ENCODE measurements at places on chromosomes 2 and 18.
A peak's percentile ranks its signal among the peaks of the same experiment; 100 is the strongest.

DNA sequence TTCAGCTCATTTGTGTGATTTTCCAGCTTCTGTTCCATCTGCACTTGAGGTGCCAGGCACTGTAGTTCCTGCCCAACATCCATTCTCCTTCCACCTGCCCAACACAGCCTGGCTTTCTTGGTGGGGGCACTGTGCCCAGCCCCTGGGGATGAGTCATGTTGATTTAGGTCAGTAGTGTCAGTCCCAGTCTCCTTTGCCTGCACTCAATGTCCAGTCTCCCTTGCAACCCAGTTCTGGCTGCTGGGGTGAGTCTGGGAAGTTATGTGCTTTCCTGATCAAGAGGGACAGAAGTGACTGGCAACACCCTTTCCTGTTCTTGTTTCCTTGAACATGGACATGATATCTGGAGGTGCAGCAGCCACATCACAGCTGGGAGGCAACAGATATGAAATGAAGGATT, 1.5 kb upstream of the ASB18 start:
- DNase-seq = no peak

GRCh38 chr2:53438100-53438499, 329.5 kb upstream of the CHAC2 start:
- DNase-seq = no peak

GRCh38 chr18:74625157-74625556, 27.5 kb downstream of the ZNF407 start:
- DNase-seq = no peak

DNA sequence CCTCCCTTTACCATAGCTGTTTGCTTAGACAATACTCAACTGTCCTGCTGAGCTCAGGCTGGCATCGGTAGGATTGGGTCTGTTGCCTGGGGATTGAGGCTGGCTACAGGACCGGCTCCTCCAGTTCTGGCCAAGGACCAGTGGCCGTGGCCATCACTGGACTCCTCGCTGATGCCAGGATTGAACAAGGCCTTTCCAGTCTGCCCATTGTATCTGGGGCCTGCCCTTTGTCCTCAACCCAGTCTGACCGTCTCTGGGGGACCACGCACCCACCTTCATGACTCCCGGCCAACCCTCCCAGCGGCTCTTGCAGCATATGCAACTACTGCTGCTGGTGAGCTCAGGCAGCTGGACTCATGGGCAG, 28.7 kb downstream of the SH2D6 start:
- DNase-seq = no peak

DNA sequence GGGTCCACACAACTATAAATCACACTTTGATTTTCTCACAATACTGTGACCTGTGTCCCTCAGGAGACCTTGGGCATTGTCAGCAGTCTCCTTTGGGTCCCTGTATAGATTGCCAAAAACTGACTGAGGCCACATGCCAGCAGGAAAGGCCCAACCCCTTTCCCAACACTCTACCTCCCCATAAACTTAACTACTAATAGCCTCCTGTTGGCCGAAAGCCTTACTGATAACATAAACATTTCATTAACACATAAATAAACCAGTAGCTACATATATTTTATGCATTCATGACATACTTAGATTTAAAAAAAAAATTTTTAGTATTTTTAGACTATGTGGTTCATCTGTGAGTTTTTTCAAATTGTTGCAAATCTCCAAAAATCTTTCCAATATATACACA, 153.5 kb downstream of the ARL4C start:
- DNase-seq = no peak

GRCh38 chr2:176514805-176515500, 245.7 kb downstream of the MTX2 start:
- DNase-seq = no peak

- DNase-seq = no peak
Observed at GRCh38 chr2:190815226-190815625, 65.4 kb upstream of the GLS start.

- DNase-seq = no peak
Observed at GRCh38 chr18:8286303-8286702, 322.9 kb upstream of the RAB12 start.

- DNase-seq = no peak
Observed at GRCh38 chr2:213167271-213167930, 16.0 kb upstream of the IKZF2 start.

DNA sequence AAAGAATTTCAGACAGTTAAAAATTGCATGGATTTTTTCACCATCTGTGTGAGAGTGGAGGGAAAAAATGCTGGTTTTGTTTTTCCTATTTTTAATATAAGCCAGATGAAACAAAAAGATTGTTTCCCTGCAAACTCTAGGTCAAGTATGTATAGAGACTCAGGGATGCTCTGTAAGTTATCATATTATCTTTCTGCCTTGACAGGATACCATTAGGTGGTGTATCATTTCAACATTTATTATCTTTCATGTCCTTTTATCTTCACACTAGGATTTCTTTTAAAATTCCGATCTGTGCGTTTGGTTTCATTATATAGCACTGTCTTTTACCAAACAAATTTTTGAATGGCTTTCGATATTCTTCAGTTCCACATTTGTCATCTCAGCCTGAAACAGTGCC, 225.3 kb downstream of the EN1 start:
- DNase-seq = no peak

DNA sequence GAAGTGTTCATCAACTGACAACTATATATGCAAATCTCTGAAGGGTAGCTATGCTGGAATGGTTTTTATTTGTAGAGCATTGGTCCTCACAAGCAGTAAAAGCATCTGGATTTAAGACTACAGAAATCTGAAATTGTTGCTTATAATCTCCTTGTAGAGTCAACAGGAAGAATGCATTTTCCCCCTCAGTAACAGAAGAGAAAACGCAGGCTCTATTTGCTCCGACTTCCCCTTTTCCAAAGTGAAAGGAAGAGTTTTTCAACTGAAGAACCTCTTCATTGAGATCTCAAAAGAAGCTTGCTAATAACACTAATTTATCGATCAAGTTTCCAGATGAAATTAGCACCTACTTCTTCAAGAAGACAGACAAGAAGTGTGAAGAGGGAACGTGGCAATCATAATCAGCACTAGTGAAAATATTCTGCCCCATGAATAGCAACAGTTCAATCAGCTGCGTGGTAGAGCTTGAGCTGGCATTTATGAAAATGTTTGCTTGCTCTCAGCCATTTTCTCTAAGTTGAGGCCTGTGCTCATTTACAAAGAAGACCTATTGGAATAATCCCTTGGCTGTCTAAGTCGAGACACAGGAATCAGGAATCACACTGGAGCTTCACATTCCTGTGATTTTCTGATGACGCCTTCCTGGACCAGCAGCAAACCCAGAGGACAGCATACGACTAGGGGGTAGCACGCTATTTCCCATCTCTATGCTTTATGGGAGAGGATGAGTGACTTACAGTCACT, 43.7 kb downstream of the TGIF1 start:
- DNase-seq = no peak

DNA sequence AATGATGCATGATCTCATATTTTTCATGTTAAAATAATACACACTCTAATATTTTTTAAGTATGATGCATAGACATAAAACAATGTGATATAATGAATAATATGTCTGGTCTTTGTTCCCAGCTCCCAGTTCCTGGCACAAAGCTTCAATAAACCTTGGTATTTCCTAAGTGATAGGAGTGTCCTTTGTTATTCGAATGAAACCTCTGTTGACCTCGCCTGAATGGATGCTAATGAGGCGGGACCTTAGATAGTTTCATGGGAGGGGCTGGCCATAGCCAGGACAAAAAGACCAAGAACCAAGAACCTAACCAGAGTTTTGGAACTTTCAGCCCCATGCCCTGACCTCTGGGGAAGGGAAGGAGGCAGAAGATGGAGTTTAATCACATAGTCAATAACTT, 257.7 kb upstream of the COPS8 start:
- no peak for DNase-seq

GRCh38 chr18:43563780-43564179, 286.5 kb upstream of the SYT4 start:
- DNase-seq = peak; percentile 52

DNA sequence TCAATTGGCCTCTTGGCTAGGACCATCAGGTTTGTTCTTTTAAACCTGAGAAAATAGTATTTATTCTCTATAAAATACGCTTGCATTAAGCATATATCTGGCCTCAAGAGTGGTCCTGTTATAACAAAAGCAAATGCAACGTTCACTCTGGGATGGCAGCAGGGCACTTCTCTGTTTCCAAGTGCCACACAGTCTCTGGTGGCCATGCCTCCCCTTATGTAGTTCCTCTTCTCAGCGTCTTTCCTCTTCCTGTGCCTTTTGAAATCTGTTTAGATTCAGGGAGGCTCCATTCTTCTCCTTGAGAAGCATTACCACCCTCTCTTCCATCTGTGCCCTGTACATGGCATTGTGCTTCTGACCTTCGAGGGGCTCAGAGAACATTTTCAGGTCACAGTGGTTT, 51.9 kb downstream of the TSHZ1 start:
- DNase-seq = no peak

- no peak for DNase-seq
Observed at GRCh38 chr2:27798948-27799645, 27.6 kb downstream of the MRPL33 start.

DNA sequence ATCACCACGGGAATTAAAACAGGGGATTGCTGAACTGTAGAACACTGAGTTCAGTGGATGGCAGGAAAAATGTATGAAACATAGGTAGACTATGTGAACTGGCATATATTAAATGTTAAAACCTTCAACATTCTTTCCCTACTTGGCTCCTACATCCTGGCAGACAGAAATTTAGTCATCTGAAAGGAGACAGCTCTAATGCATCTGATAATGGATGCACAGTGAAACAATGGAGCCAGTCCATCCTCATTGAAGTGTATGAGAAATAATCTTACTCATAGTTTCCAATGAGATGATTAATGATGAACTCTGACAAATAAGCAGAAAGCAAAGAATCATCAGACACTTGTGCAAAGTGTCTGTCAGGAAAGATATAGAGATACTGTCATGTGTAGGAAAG, 1629.7 kb upstream of the TMEFF2 start:
- DNase-seq = no peak

- DNase-seq = no peak
Observed at GRCh38 chr2:186683341-186683740, 10.5 kb upstream of the FAM171B start.

GRCh38 chr2:223956300-223956699, 963 bp upstream of the MRPL44 start:
- no peak for DNase-seq

DNA sequence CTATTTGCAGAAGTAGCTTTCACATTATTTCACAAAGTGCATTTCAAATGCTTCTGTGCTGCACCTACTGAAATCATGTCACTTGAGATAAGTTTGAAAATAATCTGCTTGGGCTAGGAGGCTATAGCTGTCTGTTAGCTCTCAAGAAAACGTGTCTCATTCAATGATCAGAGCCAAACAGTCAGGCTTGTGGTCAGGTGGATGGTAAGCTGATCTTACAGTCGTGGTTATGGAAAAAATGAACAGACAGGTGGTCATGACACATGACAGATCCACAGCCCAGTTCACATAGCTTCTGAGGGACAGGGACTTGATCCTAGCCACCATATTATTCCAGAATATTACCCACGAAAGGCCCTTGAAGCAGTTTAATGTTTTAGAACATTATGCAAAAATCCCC, 26.5 kb upstream of the RFX8 start:
- no peak for DNase-seq

DNA sequence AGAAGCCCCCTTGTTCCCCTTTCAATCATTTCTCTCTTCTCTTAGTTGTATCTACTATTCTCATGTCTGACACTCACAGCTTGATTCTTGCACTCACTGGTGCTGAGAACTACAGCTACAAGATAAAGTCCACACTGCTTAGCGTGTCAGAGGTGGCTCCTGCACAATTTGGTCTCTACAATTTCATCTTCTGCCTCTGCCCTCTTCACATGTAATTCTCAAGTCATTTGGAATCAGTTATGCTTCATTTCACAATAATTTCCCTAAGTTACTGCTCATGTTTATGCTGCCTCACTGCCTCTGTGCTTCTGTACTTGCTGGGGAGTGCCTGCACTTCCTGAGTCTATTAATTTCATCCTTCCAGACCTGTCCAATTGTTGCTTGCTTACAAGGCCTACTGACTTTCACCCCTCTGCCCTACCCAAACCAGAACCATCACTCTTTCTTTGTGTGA, 11.6 kb upstream of the NAB1 start:
- DNase-seq = no peak

DNA sequence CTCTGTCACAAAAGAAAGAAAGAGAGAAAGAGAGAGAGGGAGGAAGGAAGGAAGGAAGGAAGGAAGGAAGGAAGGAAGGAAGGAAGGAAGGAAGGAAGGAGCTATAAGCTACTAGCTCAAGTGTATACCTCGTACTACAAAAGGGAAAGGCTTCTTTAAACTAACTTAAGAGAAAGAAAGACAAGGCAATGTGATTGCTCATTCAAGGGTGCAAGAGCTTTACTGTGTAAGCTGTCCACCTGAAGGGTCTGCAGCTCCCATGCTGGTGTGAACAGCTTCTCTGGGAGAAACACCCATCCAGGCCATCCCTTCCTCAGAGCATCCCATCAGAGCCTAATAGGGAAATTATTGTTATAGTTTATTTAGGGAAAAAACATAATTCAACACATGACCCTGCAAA, 286.1 kb upstream of the ID2 start:
- DNase-seq = no peak

DNA sequence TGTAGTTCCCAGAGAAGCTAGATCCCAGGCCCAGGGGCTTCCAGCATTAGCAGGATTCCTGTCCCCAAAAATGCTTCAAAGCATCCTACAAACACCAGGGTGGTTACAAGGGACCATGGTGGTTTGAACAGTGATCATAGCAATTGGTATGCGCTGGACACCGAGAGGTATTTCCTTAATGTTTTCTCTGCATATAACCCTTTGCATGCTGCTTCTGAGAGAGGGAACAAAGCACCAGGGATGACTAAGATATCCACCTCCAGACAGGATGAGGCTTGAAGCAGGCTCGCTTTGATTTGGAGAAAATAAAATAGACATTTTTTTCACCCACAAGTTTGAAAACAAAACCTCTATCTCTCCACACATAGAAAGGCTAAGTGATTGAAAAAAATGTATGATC, 50.5 kb upstream of the TSPYL6 start:
- DNase-seq = no peak

DNA sequence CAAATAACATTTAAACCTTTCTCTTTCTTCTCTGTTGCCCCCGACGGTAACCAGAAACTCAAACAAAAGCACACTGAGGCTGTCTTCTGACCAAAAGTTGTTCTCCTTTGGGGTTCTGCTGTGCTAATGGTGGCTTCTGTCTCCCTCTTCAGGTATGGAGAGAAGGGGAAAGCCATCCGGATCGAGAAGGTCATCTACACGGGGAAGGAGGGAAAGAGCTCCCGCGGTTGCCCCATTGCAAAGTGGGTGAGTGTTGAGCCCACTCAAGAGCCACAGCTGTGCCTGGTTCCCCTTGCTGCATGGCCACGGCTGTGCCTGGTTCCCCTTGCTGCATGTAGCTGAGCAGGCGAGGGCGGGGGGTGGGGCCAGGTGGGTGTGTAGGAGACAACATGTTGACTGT, 67.4 kb downstream of the BOLA3 start:
- no peak for DNase-seq

- no peak for DNase-seq
Observed at GRCh38 chr2:202765436-202765835, 106.1 kb downstream of the ICA1L start.

DNA sequence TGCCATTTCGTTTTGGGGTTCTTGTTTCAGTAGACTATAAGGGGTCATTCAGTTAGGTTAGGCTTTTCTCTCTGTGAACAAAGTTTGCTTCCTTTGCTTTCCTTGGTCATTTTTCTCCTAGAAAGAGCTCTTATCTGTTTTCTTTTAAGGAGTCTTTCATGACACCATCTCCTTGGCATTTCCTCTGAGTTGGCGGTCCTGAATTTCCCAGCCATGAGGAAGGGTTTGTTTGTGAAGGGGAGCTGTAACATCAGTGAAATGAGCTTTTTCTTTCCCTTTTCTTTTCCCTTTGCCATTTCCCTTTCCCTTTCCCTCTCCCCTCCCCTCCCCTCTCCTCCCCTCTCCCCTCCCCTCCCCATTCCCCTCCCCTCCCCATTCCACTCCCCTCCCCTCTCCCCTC, 61.7 kb downstream of the MAP4K4 start:
- DNase-seq = peak; percentile 17

Data from endothelial cell (in vitro differentiated cells).